OCI-M1 (cell line): ENCODE measurements at places on chromosomes 6 and 20.
A peak's percentile ranks its signal among the peaks of the same experiment; 100 is the strongest.

DNA sequence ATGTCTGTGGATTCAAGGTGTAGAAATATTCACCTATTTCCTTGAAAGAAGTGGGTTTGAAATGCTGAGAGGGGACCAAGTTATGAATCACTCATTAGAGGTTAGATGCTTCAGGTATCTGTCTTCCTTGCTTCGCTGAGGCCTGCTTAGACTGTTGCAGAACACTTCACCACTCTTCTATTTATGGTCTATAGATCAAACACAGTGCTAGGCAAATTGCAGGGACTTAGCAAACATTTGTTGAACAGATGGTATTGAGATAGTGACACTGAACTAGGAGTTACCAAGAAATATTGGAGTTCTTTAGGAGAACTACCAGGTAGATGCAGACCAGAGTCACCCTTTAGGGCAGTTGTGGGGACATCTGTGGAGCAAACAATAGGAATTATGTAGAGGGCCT lies 123.8 kb downstream of the RFPL4B start:
- no peak for DNase-seq

GRCh38 chr20:45911486-45912343 lies at the start of gene PLTP:
PLTP (minus strand) TSS chr20:45912155; CDS start chr20:45911452, 703 bp downstream.
- peak; percentile 64 for DNase-seq

DNA sequence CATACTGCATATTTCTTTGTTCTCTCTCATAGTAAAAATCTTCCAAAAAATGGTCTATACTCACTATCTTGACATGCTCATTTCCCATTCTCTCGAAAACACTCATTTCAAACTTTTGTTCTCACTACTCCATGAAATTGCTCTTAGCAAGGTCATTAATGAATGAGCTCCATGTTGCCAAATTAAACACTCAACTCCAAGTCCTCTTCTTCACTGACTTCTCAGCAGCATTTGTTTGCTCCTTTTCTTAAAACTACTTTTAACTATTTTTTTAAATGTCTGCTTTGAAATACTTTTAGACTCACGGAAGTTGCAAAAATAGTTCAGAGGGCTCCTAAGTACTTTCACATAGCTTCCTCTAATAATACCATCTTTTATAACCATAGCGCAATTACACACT lies 274.0 kb upstream of the PREP start:
- no peak for DNase-seq

DNA sequence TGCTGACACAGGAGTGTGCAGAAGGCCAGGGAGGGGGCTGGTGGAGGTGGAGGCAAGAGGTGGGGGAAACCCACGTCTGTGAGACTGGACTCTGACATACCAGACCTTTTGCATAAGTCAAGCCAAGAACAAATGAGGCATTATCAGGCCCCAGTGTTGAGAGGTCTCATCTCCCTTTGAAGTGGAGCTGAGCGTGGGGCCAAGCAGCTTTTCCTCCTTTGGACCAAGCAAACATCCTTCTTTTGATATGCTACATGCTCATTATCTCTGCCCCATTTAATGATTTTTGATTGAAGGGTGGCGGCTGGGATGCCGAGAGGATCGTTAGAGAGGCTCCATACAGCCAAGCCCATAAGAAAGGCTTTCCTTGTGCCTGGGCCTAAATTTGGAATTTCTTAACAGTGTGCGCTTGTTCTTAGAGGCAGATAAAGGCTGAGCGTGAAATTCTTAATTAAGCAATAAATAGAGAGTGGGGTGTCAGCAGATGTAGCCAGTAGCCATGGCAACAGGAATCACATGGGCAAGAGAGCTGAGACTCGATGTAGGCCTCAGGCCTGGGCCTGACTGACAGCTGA lies 244.5 kb downstream of the PKHD1 start:
- DNase-seq = no peak

DNA sequence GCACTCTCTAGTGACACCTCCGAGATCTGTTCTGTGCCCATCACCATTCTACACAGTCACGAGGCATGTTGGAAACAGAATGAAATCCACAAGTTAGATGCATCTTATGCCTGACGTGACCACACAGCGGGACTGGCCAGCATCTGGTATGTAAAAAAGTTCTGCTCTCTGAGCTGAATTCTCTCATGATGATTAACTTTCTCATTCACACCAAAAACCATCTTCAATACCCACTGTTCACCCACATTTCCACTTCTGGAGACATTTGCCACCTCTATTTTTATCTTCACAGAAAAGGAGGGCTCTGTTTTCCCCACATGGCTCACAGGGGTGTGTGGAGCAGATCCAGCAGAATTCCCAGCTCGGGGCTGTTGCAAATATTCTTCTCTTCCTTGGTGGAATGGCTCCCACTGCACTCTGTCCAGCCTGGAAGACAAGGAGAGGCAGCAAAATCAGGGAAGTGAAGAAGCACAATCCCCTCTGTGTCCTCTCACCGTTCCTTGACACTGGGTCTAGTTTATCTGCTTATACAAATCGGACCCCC lies 303.4 kb downstream of the TAF4 start:
- no peak for DNase-seq

DNA sequence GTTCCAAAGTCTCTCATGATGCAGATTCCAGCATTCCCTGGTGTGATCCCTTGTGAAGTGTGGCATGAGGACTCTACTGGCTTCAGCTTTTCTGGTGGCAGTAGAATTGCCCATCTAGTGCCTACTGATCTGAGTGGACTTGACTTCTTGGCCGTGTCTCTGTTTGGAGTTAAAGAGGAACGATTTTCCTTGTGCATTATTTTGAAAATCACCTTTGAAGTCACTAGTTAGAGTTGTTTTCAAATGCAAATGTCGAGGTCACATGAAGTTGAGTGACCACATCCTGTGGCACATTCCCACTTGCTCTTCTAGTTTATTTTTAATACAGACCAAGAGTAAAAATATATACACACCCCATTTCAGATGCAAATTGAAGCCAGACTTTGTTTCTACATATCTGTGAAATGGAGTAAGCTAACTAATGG lies 270.7 kb upstream of the TAB2 start:
- no peak for DNase-seq

DNA sequence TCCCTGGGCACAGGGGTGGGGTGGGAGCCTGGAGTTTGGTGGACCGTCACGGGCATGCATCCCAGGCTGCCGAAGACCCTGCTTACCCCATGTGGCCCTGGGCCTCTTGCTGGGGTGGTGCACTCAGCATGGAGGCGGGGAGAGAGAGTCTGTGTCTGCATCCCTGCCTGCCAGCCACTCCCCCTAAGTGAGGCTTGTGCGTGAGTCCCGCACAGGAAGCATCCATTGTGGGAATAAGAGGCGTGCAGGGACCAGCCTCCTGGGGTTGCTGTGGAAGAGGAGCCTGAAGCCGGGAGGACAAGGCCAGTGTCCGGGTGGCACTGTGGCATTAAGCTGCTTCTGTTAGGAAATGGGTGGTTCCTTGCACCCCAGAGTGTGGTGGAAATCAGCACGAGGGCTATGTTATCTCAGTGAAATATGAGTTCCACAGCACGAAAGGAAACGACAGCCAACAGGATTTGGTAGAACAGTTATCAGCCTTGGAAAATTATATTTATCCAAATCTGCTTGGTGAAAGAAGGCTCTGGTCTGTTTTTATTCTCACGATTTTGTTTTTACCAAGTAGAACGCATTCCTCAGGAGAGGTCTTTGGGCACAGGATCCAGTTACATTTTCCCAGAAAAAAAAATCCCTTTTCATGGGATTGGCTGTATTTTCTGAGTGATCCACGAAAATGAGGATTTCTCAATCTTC lies 35.7 kb downstream of the CDH4 start:
- no peak for DNase-seq

- DNase-seq = no peak
These were observed 32.4 kb downstream of the SLC9A8 start for GRCh38 chr20:49845060-49845459.

DNA sequence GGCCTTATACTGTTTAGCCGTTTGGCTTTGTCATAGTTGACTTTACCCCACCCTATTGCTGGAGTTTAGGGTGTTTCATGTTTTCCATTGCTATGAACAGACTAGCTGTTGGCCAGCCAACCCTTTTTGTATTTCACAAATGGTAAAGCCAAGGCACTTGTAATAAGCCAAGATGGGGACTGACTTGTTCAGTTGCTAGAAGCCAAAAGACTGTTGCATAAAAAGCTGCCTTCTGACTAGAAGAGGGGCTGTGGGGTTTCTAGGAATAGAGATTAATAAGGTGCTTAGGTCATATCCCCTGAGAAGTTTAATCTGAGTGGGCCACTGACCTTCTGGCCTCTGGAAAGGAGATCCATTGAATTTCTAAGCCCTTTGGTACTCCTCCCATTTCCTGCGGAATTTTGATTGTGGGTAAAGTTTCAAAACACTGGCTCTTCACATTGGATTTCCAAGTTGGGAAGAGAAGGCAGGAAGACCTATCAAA lies 211.1 kb downstream of the PLCB4 start:
- no peak for DNase-seq
